ENCODE measurements at places on chromosomes 7 and 10.

GRCh38 chr7:76998285-76998589, 33.9 kb downstream of the SPDYE17 start:
- no peak for DNase-seq

DNA sequence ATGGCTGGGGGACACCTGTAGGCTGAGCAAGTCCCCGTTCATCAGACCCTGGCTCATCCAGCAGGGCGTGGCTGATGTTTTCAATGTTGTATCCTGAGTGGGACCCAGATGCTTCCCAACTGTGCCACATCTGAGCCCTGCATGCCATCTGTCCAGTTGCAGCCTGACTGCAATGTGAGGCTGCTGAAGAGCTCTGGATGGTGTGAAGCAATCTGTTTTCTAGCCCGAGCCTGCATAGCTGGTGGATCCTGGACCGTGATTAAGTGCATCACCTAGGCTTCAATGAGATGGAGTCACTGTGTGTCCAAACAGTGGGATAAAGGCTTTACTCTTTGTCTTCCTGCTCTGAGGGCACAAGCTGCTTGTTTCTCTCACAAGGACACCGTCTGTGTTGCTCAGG, 99.8 kb downstream of the TCF7L2 start:
- DNase-seq, result no peak

GRCh38 chr7:1993776-1994740, 238.7 kb downstream of the MAD1L1 start:
- no peak for DNase-seq

DNA sequence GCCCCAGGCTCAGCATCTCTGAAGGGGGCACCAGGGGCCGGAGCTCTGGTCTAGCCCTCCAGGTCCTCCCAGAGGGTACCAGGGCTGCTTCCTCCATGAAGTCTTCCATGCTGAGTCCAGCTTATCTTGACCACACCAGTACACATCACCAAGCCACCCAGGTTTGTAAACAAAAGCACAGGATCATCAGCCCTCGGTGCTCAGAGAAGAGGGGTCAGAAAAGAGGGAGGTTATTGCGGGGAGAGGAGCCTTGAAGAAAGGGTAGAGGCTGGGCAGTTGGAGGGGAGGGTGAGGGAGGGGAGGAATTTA, 23.9 kb downstream of the AQP1 start:
- no peak for DNase-seq

- DNase-seq, result no peak
Observed at GRCh38 chr7:39624442-39624807, 1.1 kb downstream of the RALA start.

- DNase-seq, result no peak
Observed at GRCh38 chr10:11125004-11125403, 107.3 kb downstream of the CELF2 start.

DNA sequence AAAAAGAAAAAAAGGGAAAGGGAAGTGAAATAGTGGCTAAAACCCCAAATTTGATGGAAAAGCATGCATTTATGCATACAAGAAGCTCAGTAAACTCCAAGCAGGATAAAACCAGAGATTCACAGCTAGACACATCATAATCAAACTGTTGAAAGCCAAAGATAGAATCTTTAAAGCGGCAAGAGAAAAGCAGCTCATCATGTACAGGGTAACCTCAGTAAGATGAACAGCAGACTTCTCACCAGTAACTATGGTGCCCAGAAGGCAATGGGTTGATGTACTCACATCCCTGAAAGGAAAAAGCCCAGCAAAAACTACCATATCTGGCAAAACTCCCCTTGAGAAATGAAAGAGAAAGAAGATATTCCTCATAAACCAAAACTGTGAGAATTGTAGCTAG, 60.4 kb downstream of the TPST1 start:
- DNase-seq, result no peak

DNA sequence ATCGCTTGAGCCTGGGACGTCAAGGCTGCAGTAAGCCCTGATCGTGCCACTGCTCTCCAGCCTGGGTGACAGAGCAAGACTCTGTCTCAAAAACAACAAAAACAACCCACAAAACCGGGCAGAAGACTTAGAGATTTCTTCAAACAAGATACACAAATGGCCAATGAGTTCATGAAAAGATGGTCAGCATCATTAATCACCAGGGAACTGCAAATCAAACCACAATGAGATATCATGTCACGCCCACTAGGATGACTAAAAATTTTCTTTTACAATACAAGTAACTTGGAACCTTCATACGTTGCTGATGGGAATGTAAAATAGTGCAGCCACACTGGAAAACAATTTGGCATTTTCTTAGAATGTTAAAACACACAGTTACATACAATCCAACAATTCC, 77.3 kb upstream of the GRID1 start:
- no peak for DNase-seq

DNA sequence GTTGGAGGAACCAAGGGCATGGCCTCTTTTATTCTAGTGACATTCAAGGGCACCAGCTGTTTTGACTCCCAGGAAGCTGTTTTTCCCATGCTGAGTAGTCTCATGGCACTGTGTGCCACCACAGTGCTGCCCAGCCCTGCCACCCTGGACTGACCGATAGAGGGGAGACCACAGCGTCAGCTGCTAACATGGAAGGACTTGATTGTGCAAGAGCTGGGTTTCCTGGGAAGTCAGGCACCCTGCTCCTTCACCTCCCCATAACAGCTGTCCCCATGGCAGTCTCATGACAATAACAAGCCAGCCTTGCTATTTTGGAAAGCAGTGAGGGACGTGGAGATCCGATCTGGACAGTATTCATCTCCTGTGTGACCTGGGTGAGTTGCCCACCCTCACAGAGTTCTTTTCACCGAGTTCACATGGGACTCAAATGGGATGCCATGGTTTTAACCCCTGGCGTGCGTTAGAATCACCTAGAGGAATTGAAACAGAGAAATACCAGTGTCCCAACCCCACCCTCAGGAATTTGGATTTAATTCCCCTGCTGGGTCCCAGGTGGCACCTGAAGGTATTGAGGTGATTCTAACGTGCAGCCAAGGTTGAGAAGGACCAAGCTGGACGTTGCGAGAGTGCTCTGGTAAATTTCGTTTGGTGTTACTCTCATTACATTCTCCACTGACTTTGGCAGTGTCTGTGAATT, 174.8 kb downstream of the CELF2 start:
- DNase-seq, result no peak

GRCh38 chr10:124732931-124733570, 11.1 kb downstream of the FAM53B start:
- peak; percentile 75 for DNase-seq

DNA sequence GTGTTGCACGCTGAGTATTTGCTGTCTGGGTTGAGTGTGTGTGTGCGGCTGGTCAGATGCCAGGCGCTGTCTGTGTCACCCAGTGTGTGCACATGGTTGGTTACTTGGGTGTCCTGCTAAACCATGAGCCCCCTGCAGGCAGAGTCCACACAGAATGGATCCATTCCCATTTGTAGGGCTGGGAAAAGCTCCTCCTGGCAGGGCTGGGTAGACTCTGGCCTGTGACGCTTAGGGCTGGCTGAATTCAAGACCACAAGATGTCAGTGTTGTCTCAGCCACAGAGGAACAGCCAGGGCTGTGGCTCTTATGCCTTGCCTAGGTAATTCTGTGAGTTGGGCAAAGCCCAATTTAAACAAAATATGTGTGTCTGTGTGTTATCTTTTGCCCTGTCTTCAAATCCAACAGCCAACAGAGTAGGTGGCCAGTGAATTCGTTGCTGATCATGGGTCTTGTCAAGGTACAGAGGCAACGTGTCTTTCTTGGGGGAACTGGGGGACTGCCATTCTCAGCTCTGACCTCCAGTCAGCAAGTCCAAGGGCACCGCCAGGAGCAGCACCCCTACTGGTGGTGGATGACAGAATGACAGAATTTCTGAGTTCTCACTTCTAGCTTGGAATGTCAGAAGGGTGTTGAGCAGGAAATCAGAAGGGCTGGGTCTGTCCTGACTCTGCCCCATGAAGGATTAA, 285.1 kb downstream of the CCSER2 start:
- no peak for DNase-seq

GRCh38 chr10:98472196-98472595, 25.5 kb upstream of the HPS1 start:
- no peak for DNase-seq

GRCh38 chr10:78785066-78785465, 283.7 kb upstream of the ZMIZ1 start:
- DNase-seq, result no peak

- no peak for DNase-seq
Observed at GRCh38 chr7:105219771-105220160, 169.0 kb downstream of the SRPK2 start.

- no peak for DNase-seq
Observed at GRCh38 chr7:130958846-130959245, 224.8 kb upstream of the KLF14 start.

- DNase-seq, result no peak
Observed at GRCh38 chr10:29845166-29845565, 210.4 kb upstream of the SVIL start.

DNA sequence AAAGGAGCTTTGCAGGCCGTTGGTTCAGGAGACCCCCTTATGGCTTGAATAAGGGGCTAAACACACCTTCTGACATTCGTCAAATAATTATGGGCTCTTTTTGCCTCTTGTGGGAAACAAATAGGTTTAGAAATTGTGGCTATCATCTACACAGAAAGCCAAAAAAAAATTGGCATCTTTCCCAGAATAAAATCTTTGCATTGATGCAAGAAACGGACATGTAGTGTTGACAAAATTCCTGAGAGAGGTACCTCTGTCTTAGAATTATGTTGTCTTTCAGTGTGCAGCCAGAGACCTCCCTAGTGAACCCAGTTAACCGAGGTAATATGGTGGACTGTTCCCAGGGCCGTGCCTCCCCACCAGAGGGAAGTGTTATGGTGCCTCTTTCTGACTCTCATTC, 283.9 kb downstream of the SDHAF3 start:
- no peak for DNase-seq

DNA sequence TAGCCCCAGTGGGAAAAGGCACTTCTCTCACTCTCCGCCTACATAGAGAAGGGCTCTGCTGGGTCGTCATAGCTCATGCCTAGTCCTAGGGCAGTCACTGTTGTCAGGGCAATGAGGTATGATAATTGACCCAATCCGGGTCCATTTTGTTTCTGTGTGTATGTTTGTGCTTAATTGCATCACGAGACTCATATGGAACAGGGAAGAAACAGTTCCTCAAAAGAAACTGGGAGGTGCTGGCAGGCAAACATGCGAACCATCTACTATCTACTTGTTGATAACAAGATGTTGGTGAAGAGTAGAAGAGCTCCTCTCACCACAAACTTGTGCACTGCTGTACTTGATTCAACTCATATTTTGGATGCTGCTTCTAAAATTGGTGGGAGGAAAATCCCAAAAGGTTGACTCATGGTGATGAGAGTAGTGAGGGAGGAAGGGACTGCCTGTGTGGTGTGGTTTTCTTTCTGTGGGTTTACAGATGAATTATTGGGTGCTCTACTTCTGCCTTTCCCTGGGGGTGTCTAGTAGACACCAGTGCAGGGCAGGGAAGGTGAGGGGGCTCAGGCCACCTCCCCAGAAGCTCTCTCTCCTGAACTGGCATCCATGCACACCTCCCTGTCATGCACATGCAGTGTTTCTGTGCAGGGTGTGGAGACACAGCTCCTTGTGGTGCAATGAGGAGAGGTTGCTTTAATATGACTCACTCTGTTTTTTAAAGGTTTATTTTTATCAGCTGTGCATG, 29.4 kb downstream of the LSMEM1 start:
- no peak for DNase-seq

GRCh38 chr10:72762042-72762441, 70.1 kb downstream of the MCU start:
- DNase-seq, result no peak

DNA sequence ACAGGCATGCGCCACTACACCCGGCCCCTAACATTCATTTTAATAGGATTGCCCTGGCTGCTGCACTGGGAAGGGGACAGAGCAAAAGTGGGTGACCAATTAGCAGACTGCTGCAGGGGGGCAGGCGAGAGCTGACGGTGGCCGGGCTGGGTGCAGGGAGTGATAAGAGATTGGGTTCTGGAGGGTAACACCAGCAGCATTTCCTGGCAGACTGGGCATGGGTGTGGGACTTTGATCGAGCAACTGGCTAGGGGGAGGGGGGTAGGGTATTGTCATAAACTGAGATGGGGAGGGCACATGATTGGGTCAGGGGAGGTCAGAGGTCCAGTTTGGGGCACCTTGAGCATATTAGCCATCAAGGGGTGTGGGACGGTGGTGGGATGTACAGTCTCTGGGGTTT, 20.2 kb upstream of the AMZ1 start:
- DNase-seq, result no peak

Data from CD4-positive, alpha-beta T cell (primary cell).